ENCODE measurements at places on chromosomes 4 and X.

DNA sequence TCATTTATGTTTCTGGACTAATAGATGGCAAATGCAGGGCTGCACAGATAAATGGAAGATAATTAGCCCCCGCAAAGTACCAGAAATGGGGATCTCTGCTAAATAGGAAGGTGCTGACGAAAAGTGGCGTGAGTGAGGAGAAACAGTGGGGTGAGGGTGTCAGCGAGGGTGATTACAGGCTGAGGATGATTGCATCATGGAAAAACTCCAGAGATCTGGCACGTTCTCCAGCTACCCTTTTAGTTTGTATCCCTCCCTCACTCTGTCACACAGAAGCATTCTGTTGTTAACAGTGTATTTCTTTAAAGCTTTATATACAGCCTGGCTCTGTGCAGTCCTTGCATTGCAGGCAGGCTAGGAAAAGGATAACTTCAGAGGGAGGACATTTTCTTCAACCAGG lies 309.6 kb upstream of the DDX53 start:
- no peak for DNase-seq

GRCh38 chr4:7510066-7510465 lies 75.3 kb upstream of the PSAPL1 start:
- no peak for DNase-seq

GRCh38 chr4:7194251-7195140 lies 2.2 kb downstream of the SORCS2 start:
- peak; percentile 40 for DNase-seq

GRCh38 chr4:153152501-153153338 lies 51.5 kb upstream of the TRIM2 start:
- peak; percentile 49 for DNase-seq

DNA sequence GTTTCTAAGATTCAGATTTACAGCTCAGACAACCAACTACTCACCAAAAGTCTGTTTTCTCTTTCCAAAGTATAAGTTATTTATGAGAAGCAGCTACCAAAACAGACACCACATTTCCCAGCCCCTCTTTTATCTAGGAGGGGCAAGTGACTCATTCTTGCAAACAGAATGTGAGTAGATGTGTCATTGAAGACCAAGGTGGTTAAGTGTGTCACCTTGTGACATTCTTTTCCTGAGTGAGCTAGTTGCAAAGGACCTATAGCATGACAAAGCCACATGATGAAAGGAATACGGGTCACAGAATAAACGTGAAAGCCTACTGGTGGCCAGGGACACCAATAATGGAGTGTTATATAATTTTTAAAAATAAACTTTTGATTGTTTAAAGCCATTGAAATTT lies 50.0 kb downstream of the SLC7A11 start:
- DNase-seq, result no peak

- no peak for DNase-seq
Measured at GRCh38 chr4:151408380-151408629, 671 bp upstream of the FHIP1A start.
